Tibial nerve (tissue), 4 donors: ENCODE measurements at places on chromosomes 7 and 10. TPM values are rescaled to one million over a fixed set of nuclear protein-coding genes. Genes with fewer than 3 reads are reported as not detected.

SH2D4B gene
- not detected for total RNA-seq

PPP1R3C gene
- 8.7 TPM for total RNA-seq

SUGCT gene
- 5.0 TPM for total RNA-seq

DNA sequence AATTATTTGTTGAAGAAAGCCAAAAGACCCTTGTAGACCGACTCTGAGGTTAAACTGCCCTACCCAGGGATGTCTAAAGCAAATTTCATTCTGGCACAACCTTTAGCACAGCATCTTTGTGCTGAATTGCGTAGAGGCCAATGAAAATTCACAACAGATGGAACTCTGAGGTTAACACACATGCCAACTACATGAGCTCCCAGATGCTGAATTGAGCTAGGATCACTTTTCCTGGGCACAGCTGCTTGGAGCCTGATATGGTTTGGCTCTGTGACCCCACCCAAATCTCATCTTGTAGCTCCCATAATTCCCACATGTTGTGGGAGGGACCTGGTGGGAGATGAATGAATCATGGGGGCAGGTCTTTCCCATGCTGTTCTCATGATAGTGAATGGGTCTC, 158.0 kb upstream of the PTN start:
- DNase-seq = no peak

- no peak for DNase-seq
These were observed 7.4 kb downstream of the INPP5A start for GRCh38 chr10:132544744-132545658.

GRCh38 chr10:121106611-121107010, 255.4 kb downstream of the WDR11 start:
- no peak for DNase-seq

DNA sequence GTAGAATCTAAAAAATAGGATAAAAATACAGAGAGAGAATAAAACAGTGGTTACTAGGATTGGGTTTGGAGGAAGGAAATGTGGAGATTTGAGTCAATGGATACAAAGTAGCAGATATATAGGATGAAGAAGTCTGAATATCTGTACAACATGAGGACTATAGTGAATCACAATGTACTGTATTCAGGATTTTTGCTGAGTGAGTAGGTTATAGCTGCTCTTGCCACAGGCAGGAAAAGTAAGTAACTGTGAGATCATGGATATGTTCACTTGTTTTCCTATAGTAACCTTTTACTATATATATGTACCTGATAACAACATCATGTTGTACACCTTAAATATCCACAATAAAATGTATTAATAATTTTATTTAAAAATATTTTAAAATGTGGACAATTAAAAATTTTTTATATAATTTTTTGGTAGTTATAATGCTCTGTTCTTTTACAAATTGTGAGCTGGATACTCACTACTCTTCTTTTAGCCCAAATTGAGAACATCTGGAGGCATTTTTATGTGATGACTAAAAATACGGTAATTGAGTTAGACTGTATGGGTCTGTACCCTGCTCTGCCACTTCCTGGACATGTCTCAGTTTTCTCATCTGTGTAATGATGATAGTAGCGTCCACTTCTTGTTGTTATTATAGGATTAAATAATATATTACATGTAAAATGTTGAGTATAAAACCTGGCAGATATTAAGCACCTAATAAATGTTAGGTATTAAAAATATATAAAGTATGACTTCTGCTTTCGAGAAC, 439.1 kb downstream of the AUTS2 start:
- no peak for DNase-seq

DNA sequence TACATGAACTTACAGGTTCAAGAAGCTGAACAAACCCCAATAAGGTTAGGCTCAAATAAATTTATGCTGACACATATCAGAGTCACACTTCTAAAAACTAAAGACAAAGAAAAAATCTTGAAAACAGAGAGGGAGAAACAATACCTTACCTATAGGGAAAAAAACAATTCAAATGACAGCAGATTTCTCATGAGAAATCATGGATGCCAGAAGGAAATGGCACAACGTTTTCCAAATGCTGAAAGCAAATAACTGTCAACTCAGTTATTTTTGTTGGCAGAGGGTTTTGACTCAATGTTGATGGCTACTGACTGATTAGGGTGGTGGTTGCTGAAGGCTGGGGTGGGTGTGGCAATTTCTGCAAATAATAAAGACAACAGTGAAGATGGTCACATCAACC, 239.4 kb downstream of the ARHGAP12 start:
- DNase-seq = no peak

- no peak for DNase-seq
These were observed 39.9 kb downstream of the NRG3 start for GRCh38 chr10:81914736-81915503.
